ENCODE measurements at places on chromosomes 12 and 14.
A peak's percentile ranks its signal among the peaks of the same experiment; 100 is the strongest.

DNA sequence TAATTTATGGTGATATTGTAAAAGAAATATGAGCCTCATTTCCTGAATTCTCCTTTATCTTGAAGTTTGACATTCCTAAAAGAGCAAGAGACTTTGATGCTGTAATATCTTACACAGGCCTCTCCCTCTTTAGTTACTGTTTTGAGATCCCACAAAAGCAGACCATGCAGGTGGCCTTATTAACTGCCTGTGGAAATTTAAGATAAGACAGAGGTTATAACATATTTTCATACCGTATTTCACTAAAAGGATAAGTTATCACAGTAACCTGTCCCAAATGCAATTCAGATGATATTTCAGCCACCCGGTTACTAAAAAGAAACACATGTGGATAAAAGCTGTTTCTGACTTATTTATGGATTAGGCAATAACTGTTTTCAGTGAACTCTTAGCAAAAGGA lies 150.1 kb downstream of the NAV3 start:
- DNase-seq = no peak

DNA sequence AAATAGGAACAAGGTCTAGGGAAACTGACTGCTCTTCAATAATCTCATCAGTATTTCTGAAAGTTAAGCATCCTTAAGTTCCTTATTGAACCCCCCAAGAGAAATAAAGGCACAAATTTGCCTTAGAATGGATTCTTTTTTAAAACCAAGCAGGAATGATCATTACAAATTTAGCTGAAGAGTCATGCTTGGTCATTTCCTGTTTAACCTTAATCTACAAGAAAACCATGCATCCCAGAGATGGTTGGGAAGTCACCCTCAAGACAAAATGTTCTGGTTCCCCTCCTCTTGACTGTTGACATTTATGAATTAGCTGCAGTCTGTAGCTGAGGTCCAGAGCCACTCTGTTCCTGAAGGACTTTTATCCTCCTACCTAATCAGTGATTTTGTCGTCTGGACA lies 291.8 kb upstream of the G2E3 start:
- DNase-seq = no peak

GRCh38 chr12:121061831-121062230 lies 22.8 kb upstream of the OASL start:
- no peak for DNase-seq

DNA sequence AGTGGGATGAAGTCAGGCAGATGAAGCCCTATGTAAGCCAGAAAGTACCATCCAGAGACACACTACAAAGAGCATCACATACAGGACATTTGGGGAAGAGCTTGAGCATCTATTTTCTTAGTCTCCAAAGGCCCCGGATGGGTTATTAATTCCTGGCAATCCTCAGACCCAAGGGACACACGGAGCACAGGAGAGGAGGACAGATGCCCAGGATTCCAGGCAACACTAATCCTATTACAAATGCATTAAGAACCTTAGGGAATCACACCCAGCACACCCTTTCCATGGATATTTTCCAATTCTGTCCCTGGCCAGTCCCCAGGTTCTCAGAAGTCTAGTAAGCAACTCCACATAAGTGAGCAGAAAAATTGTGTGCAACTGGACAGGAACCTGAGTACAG lies 65.9 kb downstream of the CMKLR1 start:
- DNase-seq = no peak

GRCh38 chr14:100072783-100073346 lies 7.6 kb downstream of the EVL start:
- DNase-seq = peak; percentile 70

DNA sequence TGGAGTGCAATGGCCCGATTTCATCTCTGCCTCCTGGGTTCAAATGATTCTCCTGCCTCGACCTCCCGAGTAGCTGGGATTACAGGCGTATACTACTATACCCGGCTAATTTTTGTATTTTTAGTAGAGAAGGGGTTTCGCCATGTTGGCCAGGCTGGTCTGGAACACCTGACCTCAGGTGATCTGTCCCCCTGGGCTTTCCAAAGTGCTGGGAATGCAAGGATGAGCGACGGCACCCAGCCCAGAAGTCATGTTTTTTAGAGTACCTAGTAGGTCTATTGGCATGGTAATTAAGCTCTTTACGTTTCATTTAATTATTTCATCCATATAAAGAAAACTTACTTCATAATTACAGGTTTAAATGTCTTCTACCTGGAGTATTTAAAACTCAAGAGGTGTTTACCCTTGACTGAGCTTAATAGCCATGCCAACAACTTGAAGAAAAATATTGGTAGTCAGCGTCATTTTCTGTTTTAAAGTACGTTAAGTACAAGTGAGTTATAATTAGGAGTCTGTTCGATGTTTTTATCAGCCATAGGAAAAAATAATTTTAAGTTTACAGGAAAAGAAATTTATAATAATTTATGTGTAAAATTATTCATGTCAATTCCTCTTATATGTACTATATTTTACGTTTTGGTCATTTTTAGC lies 4.0 kb downstream of the TMPO start:
- DNase-seq = no peak
